ENCODE measurements at places on chromosomes 1 and 21. TPM values are rescaled to one million over a fixed set of nuclear protein-coding genes. Genes with fewer than 3 reads are reported as not detected.

GRCh38 chr21:38804789-38805327, 871 bp upstream of the ETS2 start:
- no peak for DNase-seq

- DNase-seq = no peak
These were observed 25.4 kb downstream of the PIK3CD start for GRCh38 chr1:9676815-9677393.

DNA sequence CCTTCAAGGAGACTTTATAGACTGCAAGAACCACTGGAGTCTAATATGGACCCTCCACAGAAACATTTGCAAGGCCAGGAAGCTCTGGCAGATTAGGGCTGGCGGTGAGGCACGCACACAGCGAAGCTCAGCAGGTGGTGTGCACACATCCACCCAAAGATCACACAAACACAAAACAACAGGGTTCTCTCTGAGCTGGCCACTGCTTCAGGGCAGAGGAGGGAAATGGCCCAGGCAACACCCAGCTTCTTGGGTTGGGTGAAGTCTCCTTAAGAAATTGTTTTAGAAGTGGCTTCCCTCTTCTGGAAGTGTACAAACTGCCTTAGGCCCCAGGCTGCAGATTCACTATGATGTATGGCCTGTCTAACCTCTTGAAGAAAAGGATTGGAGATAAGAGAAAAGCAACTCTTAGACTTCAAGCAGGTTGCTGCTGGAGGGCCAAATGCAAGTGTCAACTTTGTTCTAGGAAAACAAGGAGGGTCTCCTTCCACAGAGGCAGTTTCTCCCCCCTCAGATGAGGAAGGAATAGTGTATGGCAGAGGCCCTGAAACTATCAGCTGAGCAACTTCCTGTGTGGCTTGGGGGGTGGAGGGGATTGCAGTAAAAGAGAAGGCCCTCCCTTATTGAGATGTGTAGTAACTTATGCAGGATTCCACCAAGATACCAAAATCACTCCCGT, 2.0 kb downstream of the RCSD1 start:
- DNase-seq = peak; percentile 36

DNA sequence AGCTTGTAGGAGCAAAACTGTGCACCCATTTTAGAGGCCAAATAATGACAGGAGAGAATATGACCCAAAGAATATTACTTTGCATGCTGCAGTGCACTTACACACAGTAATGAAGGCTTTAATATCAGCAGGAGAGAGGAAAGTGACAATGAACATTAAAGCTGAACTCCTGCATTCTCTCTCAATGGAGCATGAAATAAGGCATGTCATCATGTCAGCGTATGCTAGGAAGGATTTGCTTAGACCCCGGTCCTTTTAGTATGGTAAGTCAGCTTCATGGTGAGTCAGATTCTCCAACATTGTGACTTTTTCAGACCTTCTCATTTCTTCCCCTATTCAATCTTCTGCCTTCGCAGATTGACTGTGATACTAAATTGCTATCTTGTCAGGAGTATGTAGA, 210.7 kb upstream of the TMPRSS15 start:
- DNase-seq = no peak

DNA sequence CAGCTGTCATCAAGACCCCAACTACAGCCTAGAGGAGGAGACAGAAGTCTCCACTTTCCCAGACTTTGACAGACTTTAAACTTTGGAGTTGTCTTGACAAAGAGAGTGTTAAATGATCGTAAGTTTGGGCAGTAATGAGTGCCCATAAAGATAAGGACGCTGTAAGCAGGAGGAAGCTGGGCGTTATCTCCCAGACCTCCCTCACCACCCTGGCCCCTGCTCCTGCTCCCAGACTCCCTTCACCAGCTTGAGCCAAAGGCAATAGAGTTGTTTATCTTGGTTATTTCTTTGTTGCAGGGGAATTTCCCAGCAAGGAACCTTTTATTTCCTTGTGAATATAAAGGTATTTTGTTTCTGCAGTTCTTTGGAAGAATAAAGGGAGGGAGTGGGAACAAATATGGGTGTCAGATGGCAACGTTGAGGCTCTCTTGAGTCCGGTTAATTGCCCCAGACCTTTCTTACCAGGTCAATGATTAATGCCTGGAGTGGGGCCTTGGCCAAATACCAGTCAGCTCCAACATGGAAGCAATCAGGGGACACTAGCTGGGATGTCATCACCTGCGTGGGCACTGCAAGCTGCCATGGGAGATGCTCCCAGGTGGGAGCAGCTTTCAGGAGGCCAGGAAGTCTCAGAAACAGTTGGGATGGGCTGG, 4.4 kb downstream of the PIGR start:
- DNase-seq = no peak

DNA sequence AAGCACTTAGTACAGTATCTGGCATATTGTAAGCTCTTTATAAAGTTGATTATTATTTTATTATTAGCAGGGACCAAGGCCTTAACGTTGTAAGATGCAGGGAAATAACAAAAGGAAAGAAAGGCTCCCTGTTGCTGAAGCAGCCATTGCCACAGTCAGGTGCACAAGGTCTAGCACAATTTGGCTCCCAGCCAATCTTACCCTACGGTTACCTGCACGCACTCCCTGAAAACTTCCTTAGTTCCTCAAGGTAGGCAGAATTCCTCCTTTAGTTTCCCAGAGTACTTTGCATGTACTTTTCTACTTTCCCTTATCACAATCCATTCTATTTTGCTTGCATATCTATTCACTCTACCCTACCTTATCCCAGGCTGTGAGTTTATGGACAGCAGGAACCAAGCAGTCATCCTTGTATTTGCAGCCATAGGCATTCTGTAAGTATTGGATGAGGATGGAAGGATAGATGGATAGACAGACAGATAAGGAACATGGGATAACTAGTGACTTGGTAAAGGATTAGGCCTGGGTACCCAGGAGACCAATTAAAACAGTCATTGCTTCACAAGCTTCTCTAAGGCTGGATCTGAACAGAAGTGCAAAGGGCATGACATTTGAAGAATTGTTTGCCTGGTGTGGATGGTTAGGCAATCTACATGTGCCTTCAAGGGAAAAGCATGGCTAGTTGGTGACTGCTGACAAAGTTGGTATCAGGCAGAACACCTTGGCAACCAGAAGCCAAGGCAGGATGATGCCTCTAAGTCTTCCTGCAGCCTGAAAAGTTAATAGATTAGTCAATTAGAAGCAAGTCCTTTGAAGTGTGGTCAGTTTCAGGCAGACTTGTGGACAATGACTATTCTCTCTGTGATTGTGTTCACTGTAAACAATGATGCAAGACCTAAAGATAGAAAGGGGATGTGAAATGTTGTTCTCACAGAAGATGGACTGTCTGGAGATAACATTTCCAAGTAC, 20.8 kb upstream of the JAK1 start:
- no peak for DNase-seq

DNA sequence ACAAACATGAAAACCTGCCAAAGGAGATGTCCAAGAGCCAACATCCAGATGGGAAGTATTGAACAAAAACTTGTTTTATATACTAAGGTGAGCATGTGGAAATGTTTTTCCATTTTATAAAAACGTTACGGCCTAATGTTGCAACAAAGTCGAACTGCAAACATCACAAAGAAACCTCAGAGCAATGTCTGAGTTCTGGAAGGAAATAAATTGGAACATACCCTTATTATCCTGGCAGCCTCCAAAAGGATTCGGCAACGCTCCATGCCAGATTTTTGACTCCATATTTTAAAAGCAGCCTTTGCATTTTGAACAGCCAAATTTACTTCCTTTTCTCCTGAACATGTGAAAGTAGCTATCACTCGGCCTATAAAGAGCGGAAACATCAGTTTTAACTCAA, 3.3 kb downstream of the ALDH9A1 start:
- DNase-seq = no peak

DNA sequence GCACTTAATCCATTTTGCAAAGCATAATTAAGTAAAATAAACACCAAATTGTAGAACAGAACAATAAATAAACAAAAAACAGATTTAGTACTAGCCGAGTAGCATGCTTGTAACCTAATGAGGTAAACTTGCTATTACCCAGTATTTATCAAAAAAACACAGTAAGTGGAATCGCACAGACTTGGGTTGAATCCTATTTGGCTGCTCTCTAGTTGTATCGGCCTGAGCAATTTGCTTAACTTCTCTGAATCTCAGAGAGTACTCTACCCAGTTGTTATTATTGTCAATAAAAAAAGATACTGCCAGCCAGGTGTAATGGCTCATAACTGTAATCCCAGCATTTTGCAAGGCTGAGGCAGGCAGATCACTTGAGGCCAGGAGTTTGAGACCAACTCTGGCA, 664.3 kb downstream of the ADGRL2 start:
- DNase-seq = no peak

- DNase-seq = no peak
These were observed 2.0 kb downstream of the CHTOP start for GRCh38 chr1:153635872-153636271.

- DNase-seq = no peak
These were observed 17.6 kb downstream of the CLCA2 start for GRCh38 chr1:86441581-86441980.

DNA sequence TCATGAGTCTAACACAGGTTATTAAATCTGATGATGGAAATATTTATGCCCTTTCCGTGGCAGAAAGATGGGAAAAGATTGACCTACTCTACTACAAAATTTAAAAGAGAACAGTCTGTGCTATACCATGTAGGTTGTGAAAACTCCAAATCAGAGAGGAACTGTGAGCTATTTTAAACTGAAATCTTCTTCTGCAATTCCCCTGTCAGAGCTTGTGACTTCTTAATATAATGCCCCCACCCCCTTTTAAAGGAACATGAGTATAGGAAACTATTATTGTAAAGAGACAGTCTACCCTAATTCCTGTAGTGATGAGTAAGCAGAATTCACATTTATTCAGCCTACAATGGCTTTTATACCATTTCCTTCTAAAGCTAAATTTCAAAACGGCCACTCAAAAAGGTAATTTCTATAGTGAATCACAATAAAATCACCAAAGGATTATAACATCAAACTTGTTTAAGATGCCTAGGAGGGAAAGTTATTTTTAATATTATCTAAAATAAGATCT, 11.7 kb downstream of the DSCAM start:
- DNase-seq = no peak

DNA sequence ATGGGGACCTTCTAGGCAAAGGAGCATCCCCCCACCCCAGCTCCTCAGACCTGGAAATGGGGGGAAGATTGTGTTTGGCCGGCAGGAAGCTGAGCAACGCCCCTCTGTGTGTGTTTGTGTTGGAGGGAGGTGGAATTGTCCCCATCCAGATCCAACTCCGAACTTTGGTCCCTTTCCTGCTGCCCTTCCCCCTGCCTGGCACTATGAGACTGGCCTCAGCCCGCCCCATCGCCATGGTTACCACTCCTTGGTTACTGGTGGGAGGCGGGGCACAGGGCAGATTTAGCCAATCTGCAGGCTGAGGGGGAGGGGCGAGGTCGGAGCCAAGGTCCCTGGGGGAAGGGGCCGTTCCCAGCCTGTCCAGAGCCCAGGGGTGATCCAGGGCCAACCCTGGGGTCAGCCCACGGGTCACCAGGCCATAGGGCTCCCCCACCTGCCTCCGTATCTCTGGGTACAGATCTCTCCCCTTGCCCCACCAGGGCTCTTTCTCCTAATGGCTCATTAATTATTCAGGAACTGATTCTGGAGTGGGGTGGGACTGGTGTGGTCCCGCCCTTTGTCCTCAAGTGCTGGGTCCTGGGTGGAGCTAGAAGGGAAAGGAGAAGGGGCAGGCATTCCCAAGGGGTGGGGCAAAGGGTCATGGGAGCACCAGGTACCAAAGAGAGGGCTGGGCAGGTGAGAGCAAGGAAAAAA, 15.2 kb downstream of the PTPRF start:
- DNase-seq = no peak

GRCh38 chr21:17693801-17694200, 81.1 kb upstream of the BTG3 start:
- no peak for DNase-seq

GRCh38 chr1:153880962-153881361, 41.8 kb downstream of the GATAD2B start:
- DNase-seq = peak; percentile 14

GRCh38 chr1:7893529-7894180, 40.8 kb upstream of the UTS2 start:
- DNase-seq = no peak

GRCh38 chr1:119896303-119896702, at the start of gene ADAM30:
Gene ADAM30 (minus strand): TSS chr1:119896515. CDS start chr1:119896336, 179 bp downstream.
- no peak for DNase-seq

DNA sequence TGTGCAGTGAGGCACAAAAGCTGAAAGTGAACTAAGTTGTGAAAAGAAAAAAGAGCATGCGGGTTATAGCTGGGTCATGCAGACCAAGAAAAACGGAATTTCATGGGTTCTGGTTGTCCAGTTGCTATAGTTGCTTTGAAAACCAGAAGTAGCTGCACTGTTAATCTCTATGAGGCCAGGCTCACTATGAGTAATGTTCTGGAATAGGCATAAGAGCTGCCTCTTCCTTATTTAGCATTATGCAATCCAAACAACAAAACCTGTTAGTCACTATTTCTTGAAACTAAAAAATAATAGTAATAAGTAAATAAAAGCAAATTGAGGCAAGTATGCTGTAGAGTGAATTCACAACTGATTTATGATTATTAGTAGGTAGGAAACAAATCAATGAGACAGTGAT, 1383.7 kb downstream of the MRPL39 start:
- DNase-seq = no peak

- no peak for DNase-seq
These were observed 14.7 kb upstream of the OVAAL start for GRCh38 chr1:180544050-180544449.

DNA sequence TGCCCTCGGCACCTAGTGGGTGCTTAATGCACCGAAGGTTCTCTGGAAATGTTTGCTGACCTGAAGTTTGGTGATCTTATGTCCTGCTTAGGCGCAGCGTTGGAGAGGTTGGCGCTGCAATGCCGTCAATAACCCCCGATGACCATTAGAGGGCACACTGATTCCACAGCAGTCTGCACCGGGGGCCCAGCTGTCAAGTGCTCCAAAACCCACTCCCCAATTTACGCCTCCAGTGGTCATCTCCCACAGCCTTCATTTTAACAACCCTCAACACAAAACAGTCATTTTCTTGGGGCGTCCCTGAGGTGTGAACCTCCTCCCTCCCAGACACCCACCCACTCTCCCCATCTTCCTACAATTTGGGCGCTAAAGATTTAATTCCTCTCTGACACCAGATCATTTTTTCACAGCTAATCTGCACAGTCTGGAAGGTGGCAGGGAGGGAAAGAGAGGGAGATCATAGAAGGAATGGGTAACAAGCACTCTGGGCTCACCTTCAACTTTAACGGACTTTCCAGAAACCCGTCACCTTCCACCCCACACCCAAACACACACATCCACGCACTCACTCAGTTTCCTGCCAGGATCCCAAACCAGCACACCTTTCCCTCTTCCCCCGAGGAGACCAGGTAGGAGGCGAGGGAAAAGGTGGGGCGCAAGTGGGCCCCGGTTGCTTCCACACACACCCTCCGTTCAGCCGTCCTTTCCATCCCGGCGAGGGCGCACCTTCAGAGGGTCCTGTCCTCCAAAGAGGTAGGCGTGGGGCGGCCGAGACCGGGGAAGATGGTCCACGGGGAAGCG, 570 bp upstream of the NPR1 start:
- peak; percentile 45 for DNase-seq

ANKRD35 gene
- not detected for polyA plus RNA-seq

NTMT2 gene
- polyA plus RNA-seq = not detected

RUSC1 gene
- 4.4 TPM for polyA plus RNA-seq

SLAMF9 gene
- polyA plus RNA-seq = not detected

MCOLN2 gene
- polyA plus RNA-seq = 1.6 TPM

RWDD3 gene
- polyA plus RNA-seq = 46.2 TPM

SYT14 gene
- polyA plus RNA-seq = not detected

OR2L8 gene
- polyA plus RNA-seq = not detected

SPRR4 gene
- polyA plus RNA-seq = not detected

EVA1B gene
- polyA plus RNA-seq = not detected

SLAMF6 gene
- polyA plus RNA-seq = 180 TPM

All from naive B cell (primary cell).